Stimulated activated CD4-positive, alpha-beta T cell treated with anti-CD3 and anti-CD28 coated beads, Interleukin-2, amount 100 ng/mL, for 4 hours (primary cell): ENCODE measurements at places on chromosomes 1 and 21.

DNA sequence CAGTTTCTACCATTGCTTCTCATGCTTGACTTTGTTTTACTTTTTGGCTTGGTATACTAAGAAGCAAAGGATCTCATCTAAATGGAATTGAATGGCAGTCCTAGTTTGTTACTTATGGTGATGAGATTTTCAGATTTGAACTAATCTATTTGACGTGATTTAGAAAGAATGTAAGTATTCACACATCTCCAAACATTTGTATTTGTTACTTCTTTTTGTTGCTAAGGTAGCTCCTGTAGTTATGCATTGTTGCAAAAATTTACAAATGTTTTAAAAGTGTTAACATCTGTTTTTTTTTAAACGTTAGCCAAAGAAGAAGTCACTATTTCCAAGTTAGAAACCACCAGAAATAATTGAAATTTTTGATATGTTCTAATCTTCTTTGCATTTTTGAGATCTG is 222.5 kb downstream of the RPS6KC1 start:
- DNase-seq = no peak

DNA sequence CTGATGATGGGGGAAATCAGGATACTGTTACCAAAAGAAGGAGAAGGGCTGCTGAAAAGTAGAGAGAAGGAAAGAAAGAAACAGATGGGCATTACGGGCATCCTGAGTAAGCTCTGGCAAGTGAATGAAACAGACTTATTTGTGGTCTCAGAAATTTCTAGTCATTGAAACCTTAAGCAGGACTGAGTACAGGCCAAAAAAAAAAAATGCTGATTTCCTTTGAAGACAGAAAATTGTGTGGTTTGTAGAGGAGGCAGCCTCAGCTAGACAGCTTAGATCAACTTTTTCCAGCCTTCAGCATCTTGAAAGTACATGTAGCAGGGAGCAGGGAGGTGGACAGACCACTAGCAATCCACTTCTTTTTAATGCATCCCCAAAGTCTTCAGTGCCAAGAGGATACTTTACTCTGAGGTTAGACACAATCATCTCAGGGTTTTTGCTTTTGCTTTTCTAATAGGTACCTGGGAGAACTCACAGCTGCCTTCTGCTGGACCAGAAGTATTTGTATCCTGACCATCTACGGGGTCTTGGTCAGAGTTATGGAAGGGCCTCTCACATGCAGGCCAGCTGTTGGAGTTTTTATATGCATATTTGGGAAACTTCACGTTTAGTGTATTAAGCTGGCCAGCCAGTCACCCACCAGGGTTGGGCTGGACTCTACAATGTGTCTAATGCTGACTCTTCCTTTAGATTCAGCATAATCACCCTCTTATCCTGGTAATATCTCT is 10.6 kb upstream of the CAPZB start:
- DNase-seq = no peak

- no peak for DNase-seq
These were observed 17.6 kb downstream of the PAXBP1 start for GRCh38 chr21:32753818-32754585.

DNA sequence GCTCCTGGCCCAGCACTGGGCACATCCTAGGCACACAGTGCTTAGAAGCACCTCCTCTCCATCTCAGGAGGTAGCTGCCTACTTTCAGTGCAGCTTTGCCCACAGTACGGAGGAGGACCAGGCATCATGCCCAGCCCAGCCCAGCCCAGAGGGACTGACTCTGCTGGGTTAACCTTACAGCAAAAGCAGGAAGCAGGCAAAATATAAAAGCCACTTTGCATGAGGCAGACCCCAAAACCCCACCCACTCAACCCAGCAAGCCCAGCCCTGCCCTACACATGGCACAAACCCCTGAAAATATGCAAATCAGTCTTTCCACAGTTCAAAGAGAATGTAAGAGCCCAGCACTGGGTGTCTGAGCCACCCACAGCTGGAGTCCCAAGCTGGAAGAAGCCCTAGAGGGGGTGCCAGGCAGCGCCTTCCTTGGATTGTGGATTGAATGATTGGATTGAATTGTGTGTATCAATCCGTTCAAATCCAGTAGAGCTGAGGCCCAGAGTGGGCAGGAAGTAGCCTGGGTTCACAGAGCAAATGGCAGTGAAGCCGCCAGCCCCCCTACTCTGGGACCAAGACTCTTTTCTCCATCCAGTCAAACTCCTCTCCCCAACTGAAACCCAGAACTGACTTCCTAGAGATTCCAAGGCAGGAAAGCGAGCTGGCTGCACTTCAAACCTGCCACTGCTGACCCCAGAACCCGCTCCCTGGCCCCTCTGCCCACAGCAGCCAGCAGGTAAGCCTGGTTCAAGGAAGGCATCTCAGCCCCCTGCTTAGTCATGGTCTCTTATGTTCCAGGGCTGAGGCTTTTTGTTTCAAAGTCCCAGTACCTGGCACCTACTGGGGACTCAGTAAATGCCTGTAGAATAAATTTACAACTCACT is 117.7 kb downstream of the LACTBL1 start:
- DNase-seq = no peak

- no peak for DNase-seq
These were observed 51.2 kb downstream of the TNNI3K start for GRCh38 chr1:74286414-74286813.

DNA sequence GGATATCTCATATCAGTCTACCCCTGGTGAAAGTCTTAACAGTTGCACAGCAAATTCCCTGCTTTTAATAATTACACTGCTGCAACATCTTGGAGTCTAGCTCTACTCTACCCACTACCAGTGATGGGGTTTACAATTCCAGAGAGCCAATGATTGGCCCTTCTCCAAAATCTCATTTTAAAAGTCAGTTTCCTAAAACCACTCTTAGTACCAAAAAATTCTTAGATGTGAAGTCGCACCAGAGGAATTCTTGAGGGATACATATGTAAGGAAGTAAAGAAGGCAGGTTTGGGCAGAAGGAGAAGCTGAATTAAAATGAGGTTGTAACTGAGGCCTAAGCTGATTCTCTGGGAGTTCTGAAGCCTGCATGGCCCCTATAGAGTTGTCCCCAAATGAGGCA is 129.7 kb downstream of the BRINP2 start:
- DNase-seq = no peak

DNA sequence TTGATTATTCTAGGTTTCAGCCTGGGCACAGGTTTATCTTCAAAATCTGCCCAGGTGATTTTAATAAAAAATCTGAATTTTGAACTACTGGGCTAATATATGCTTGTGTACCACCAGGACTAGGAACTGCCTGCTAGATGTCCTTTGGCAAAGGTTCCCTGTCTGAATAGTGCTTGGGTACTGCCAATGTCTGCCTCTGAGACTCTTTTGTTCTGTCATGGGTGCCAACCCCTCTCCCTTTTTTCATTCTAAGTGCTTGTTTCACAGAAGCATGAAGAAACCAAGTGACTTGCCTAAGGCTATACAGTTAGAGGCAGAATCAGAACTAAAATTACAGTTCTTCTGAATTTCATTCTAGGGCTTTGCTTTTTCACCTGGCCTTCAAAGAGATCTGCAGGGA is 106.3 kb upstream of the CACHD1 start:
- DNase-seq = no peak

- DNase-seq = no peak
These were observed 717.2 kb downstream of the NCAM2 start for GRCh38 chr21:21715266-21715969.

DNA sequence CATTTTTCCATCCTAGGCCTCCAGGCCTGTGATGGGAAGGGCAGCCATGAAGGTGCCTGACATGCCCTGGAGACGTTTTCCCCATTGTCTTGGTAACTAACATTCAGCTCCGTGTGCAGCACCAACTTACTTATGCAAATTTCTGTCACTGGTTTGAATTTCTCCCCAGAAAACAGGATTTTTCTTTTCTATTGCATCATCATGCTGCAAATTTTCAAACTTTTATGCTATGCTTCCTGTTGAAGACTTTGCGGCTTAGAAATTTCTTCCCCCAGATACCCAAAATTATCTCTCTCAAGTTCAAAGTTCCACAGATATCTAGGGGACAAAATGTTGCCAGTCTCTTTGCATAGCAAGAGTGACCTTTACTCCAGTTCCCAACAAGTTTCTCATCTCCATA is 25.2 kb upstream of the SELE start:
- DNase-seq = no peak

- DNase-seq = no peak
These were observed 67.3 kb upstream of the RAVER2 start for GRCh38 chr1:64677532-64677931.

- no peak for DNase-seq
These were observed 166.7 kb downstream of the GABPA start for GRCh38 chr21:25901330-25901979.
